ENCODE measurements at places on chromosomes 11 and 22.
A peak's percentile ranks its signal among the peaks of the same experiment; 100 is the strongest.

DNA sequence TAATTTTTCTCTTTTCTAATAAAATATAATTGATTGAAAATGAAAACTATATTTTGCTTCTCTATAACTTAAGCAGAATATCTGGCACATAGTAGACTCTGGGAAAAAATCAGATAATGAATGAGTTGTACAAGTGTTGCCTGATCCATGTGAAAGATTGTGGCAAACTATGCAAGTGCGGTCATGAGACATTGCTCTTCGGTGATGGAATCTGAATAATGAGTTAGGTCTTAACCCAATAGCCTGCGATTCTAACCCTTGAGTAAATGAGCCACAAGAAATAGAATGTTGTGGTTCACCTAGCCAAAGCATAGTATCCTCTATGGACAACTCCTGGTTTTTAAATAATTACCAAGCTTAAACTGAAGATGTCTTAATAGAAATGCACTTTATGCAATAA, 333.7 kb upstream of the LUZP2 start:
- peak; percentile 59 for DNase-seq

DNA sequence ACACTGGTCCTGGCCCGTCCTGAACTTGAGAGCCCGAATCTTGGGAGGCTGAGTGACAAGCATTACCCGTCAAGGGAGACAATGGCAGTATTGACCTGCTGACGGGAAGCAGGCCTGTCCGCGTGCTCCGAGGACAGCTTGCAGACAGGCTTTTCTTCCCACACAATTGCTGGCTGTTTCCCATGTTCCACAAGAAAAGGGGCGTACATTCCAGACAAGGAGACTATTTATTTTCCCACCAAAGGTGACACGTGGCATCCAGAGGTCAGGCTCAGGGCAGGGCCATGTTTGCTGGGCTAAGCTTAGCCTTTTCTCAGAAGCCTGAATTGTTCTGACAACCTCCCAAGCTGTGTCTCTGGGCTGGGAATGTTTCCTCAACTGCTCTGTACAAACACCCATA, 86.9 kb upstream of the SPON1 start:
- no peak for DNase-seq

DNA sequence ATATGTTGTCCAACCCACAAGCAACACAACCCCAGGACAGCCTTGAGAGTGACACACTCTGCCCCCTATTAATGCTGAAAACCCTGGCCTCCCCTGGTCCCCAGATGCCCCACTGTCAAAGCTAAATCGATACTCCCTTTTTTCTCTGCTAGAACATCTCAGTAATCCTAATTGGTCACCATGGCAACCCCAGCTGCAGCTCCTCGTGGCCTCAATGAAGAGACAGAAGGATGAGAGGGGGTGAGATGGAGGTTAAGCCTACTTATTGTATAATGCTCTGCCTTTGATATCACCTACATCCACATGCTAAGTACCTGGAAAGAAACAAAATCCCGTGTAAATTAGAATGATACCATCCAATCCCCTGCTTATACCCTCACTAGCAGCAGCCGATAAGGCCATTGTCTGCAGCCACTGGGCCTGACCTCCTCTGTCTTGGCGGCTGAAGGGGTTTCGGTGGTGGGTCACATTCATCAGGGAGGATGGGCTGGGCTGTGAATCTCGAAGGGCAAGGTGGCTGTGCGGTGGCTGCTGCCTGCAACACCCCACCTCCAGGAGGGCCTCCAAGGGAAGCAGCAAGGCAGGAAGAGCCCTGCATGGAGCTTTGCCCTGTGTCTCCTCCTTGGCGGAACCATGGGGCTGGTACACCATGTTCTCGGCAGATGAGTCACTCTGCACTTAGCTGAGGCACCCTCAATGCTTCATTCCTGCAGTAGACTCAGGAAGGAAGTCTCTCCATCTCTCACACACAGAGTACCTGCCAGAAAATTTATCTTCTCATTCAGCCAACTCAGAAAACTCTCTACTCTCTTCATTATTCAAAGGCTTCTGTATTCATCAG, 399.5 kb downstream of the BUD13 start:
- no peak for DNase-seq

GRCh38 chr11:81432333-81432732, 1301.3 kb downstream of the FAM181B start:
- no peak for DNase-seq

DNA sequence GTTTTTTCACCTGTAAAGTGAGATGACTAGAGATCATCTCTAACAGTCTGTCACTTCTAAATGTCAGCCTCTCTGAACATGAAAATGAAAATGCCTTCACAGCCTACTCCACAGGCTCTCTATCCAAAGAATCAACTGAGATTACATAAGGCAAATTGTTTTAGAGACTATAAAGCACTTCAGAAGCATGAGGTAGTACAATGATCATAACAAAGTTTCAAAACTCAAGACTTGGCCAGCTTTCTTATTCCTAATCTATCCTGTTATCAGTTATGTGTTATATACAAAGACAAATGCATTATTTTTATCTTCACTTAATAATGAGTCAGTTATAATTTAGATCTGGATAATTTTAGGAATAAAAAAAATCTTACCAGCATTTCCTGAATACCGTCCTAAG, 20.3 kb upstream of the CEP126 start:
- DNase-seq: no peak

GRCh38 chr11:132588366-132588765, 943.9 kb downstream of the OPCML start:
- peak; percentile 38 for DNase-seq

DNA sequence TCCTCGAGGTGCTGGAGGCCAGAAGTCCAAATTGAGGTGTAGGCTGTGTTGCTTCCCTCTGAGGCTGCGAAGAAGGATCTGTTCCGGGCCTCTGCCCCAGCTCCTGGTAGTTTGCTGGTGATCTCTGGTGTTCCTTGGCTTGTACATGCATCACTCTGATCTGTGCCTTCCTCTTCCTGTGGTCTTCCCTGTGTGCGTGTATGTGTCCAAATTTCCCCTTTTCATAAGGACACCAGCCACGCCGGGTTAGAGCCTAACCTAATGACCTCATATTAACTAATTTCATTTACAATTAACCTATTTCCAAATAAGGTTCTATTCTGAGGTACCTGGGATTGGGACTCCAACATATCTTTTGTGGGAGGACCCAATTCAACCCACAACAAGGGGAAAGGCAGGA, 21.5 kb downstream of the RIBC2 start:
- no peak for DNase-seq

DNA sequence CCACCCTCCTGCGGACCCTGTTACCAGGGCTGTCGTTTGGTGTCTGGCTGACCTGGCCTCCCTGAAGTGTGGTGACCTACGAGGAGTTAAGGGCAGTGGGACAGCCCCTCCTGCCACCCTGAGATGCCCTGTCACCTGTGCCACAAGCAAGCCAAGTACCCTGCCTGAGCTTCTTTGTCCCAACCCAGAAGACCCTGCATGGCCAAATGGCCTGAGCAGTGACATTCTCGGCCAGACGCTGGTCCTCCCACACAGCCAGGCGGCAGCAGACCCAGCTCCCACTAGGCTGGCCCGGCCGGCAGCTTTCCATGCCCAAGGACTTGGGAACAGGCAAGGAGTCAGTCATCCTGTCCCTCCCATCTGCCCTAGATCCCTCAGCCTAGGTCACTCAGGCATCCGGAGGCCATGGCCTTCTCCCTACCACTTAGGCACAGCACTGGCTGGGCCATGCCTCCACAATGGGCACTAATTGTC, 7.6 kb downstream of the ARVCF start:
- DNase-seq: no peak

DNA sequence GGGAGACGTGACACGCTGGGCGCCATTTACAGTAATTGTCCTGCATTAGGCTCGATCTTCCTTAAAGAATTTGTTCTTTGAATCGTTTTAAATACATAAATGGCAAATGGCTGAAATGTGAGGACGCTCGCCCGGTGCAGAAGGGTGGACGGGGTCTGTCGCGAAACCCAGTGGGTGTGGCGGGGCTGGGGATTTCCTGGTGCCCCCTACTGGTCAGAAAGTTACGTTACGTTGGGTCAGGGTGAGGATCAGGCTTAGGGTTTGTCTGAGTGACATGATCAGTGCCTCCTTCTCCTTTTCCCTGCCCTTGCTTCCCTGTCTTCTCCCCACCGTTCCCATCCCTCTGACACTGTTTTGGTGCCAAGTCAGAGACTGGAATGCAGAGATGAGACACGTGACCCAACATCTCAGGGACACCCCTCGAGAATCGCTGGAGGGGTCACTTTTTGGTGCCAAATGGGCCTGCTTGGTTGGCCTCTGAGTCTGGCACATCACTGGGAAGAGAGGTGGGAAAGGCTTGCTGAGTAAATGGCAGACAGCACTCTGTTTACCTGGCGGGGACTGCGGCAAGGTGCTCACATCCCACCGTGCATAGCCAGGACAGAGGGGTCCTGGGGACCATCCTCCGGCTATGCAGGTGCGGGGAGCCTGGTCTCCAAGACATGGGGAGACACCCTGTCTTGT, 1107.6 kb downstream of the BRD1 start:
- DNase-seq: no peak

DNA sequence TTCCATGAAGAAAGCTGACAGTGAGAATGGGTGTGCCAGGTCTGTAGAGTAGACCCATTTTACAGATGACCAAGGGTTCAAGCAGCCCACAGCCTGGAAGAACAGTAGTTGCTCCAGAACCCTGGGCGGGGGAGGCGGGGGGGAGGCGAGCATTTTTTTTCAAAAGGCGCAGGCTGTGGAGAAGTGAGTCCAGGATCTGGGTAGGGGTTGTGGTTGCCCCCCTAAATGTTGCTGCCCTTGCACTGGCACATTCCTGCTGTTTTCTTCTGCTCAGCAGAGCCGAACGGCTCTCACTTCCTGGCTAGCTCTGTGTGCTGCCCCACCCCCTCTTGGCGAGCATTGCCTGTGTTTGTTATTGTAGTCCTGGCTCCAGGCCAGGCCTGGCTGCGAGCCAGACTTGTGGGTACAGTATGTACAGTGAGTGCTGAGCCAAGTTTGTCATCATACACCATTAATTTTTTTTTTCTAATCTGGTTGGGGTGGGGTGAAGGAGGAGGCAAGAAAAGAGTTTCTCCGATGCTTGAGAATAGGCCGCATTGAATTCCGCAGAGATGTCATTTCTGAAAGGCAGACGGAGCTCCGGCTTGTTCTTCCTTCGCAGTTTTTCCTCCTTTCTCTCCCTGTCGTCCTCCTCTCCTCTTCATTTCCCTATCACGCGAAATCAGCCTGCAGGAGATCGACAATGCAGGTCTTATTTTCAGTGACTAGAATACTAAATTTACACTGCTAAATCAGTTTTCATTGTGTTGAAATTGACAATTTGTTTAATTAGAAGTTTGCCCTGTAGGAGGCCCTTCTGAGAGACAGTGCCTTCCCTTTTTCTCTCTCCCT, 100.5 kb downstream of the ZBTB16 start:
- DNase-seq: peak; percentile 87

GRCh38 chr11:67584881-67585873, 1.6 kb downstream of the GSTP1 start:
- DNase-seq: no peak

GRCh38 chr11:119919656-119920055, 190.7 kb upstream of the NECTIN1 start:
- DNase-seq: no peak

DNA sequence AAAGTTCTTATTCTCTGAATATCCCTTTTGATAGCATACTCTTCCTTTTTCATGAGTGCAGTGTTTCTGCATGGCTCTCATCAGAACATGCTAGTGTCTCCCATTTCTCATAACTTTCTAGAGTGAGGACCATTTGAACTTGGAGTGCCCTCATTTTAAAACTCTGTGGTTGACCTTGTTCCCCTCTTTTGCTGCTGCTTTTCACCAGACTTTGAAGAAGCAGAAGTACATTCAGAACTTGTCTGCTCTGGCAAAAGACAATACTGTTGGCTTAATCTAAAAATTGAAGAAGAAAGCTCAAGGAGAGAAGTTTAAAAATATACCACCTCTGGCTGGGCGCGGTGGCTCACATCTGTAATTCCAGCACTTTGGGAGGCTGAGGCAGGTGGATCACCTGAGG, 35.0 kb downstream of the PPARA start:
- DNase-seq: no peak

DNA sequence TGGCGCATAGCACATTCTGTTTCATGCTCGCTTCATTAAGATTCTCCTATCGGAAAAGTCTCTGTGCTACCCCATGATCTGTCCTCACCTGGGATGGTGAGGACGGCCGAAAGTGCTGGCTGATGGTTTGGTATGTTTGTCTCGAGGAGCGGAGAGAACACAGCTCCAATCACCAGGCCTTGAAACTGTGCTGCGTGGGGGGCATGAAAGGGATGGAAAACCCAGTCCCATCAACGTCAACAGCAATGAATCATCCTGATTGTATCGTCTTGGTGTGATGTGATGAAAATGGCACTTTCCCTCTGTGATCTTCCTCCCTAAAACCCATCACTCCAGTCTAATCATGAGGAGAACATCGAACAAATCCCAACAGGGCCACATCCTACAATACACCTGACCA, 8.4 kb downstream of the FXYD6 start:
- no peak for DNase-seq

DNA sequence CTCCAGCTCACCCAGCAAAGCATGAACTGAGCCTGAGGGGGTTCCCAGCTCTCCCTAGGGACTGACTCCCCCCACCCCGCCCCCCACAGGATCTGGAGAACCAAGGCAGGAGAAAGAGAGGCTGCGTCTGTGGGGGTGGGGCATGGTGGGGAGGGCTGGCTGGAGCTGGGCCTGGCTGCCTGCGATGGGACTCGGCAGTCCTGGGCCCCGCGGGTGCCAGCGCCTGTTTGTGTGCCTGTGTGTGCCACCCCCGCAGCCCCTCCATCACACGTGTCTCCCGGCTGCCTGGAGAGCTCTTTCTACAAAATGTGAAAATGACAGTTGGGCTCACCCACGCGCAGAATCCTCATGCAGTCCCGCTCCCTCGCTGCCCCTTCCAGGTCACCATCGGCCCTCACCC, 46.8 kb downstream of the CACNA1I start:
- DNase-seq: no peak

- DNase-seq: no peak
These were observed 125.8 kb downstream of the RASSF10 start for GRCh38 chr11:13134886-13135285.

DNA sequence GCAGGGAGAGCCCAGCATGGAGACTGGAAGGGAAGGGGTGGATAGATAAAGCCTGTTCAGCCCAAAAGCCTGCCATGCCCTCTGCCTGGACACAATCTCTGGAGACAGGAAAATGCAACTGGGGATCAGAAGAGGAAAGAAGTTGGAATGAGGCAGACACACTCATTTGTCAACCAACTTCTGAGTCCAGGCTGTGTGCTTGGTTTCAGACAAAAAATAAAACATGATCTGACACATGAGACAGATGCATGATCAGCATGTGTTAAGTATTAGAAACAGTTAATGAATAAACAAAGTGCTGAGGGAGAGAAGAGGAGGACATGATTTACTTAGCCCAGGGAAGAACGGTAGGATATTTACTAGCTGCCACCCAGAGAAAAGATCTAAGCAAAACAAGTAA, 839 bp downstream of the LRRN4CL start:
- DNase-seq: no peak

DNA sequence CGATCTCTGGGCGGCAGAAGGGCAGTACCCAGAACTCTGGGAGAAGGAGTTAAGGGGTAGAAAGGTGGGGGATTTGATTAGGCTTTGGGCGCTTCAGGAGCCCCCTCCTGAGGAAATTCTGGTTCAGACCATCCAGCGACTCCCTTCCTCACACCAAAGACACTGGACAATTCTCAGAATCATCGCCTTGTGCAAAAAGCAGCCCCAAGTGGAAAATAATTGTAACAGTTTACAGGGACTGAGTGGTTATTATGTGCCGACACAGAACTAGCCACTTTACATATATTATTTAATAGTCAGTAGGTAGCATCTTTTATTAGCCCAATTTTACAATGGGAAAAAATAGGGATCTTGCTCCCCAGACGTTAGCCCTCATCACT, 662 bp upstream of the TRIM3 start:
- DNase-seq: no peak
